Activated CD8-positive, alpha-beta T cell treated with anti-CD3 and anti-CD28 coated beads for 36 hours (primary cell): ENCODE measurements at places on chromosomes 4 and X. TPM values are rescaled to one million over a fixed set of nuclear protein-coding genes. Genes with fewer than 3 reads are reported as not detected.

Gene PABPC1L2B
- total RNA-seq: not detected

DNA sequence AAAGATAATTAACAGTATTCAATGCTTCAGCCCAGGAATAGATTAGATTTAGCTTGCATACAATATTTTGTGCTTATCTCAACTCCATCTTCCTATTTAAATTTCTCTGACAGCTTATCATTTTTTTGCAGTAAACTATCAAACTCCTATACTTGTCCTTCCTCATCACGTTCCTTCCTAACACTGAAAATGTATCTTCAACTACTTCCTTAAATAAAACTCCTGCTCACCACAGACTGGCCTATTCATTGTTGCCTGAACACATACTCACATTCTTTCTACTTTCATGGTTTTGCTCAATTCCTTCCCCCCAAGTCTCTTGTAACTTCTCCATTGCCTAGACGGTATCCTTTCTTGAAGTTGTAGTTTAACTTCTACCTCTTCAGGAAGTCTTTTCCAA, 28.5 kb upstream of the PTPN13 start:
- H3K4me1 ChIP-seq: no peaks in the 10 kb centered on the region
- no peak overlapping the region for H3K4me3 ChIP-seq
- H3K36me3 ChIP-seq: no peaks in the 10 kb centered on the region
- no peak for DNase-seq

Gene MRFAP1
- 106 TPM for total RNA-seq

DNA sequence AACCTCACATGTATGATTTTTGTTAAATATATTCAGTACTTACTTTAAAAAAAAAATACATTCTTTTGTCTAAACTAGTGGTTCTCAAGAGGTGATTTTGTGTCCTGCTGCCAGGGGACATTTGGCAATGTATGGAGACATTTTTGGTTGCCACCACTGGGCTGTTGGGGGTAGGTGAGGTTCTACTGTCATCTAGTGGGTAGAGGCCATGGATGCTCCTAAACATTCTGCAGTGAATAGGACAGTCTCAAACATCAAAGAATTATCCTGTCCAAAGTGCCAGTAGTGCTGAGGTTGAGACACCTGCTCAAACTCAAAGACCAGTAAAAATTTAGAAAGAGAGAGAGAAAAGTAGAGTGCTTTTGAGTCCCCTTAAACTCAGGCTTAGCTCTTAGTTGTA, 32.9 kb upstream of the PGM2 start:
- no peaks in the 10 kb centered on the region for H3K27me3 ChIP-seq
- no peak overlapping the region for H3K27ac ChIP-seq
- peak; percentile 25 for DNase-seq
- H3K36me3 ChIP-seq: no peaks in the 10 kb centered on the region
- no peaks in the 10 kb centered on the region for H3K4me1 ChIP-seq
- H3K4me3 ChIP-seq: no peak overlapping the region

DNA sequence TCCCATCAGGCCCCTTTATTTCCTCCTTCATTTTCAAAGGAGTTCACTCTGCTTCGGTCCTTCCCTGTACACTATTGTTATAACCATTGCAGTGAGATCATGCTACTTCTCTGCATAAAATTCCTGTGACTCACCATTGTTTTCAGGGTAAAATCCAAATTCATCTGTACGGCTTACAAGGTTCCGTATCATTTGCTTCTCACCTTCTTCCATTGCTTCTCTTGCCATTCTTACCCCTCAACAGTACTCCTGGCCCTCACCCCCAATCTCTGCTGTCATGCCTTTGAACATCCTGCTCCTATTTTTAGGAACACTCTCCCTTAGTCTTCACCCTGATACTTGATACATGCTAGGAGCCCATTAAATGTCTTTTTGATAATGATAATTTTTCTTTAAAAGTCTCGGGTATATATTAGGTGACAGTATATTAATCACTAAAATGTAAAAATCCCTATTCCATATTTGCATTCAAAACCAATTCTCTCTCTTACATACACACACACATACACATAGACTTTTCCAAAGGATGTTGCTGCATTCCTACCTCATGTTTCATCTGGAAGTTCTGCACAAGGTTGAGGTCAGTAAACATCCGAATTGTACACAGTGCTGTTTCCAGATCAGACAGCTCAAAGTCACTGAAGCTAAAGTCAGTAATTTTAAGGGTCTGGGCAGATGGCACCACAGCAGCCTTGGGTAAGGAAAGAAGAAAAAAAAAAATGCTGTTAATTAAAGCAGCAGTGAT, 103.4 kb downstream of the PDE5A start:
- no peak overlapping the region for H3K27ac ChIP-seq
- H3K36me3 ChIP-seq: peaks cover 6% of the 10 kb centered on the region
- no peaks in the 10 kb centered on the region for H3K27me3 ChIP-seq

GRCh38 chr4:186918466-186918865, 194.8 kb upstream of the FAT1 start:
- DNase-seq: no peak
- no peak overlapping the region for H3K4me3 ChIP-seq
- no peak overlapping the region for H3K27ac ChIP-seq
- no peaks in the 10 kb centered on the region for H3K27me3 ChIP-seq
- H3K4me1 ChIP-seq: no peaks in the 10 kb centered on the region

GRCh38 chr4:149718500-149718899, 97.1 kb downstream of the IQCM start:
- DNase-seq: no peak
- no peak overlapping the region for H3K27ac ChIP-seq
- no peaks in the 10 kb centered on the region for H3K27me3 ChIP-seq

- DNase-seq: no peak
- no peak overlapping the region for H3K4me3 ChIP-seq
- peaks cover 5% of the 10 kb centered on the region for H3K27me3 ChIP-seq
- no peaks in the 10 kb centered on the region for H3K4me1 ChIP-seq
- H3K36me3 ChIP-seq: no peaks in the 10 kb centered on the region
These were observed 441.2 kb upstream of the NR3C2 start for GRCh38 chr4:148883435-148883834.

Gene IL21
- total RNA-seq: 0.09 TPM

GRCh38 chrX:130878350-130879341, 24.4 kb downstream of the ENOX2 start:
- no peaks in the 10 kb centered on the region for H3K27me3 ChIP-seq
- H3K27ac ChIP-seq: no peak overlapping the region
- no peak for DNase-seq

GRCh38 chrX:118503260-118504041, 7.8 kb downstream of the DOCK11 start:
- H3K4me3 ChIP-seq: peak overlapping the region; percentile 67
- no peak for DNase-seq
- H3K36me3 ChIP-seq: peaks cover 16% of the 10 kb centered on the region
- H3K27ac ChIP-seq: peak overlapping the region; percentile 97
- H3K27me3 ChIP-seq: no peaks in the 10 kb centered on the region
- peaks cover 62% of the 10 kb centered on the region for H3K4me1 ChIP-seq

GRCh38 chr4:173328236-173328901, 5.8 kb downstream of the HMGB2 start:
- H3K27me3 ChIP-seq: no peaks in the 10 kb centered on the region
- H3K36me3 ChIP-seq: peaks cover 44% of the 10 kb centered on the region
- no peak for DNase-seq
- H3K4me1 ChIP-seq: peaks cover 13% of the 10 kb centered on the region
- H3K27ac ChIP-seq: no peak overlapping the region

Gene RHOXF2B
- total RNA-seq: not detected

DNA sequence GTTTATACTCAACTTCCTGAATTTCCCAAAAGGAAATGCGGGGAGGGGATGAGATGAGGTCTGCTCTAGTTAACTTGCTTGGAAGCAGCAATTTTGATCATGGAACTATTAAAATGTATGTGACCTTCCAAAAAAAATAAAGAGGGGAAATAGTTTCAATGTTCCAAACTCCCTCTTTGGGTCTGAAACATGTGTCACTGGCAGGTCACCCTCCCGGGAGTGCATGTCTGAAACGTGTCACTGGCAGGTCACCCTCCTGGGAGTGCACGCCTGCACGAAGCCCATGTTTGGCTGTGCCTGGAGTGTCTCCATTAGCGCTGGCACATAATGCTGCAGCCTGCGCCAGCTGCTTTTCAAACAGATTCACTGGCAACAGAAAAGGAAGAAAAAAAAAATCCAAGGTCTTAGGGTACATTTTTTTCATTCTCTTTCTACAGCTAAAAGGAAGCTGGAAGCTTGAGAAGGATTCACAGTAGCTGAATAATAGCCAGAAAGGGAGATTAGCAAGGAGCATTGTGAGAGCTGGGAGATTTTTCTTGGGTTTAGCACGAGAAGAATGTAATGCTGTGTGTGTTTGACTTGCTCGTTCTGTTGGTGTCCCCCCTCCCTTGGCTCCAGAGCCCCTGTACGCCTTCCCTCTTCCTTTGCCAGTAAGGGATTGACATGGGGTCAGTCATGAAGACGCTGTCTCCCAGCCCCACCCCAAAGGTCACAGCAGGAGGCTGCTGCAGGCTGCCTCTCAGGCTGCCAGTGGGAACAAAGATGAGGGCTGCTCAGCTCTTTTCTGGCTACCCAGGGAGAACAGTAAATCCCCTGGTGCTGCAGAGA, 39.2 kb upstream of the TLR3 start:
- no peak for DNase-seq
- H3K27ac ChIP-seq: no peak overlapping the region
- peaks cover 16% of the 10 kb centered on the region for H3K27me3 ChIP-seq
- no peak overlapping the region for H3K4me3 ChIP-seq
- H3K36me3 ChIP-seq: no peaks in the 10 kb centered on the region
- H3K4me1 ChIP-seq: no peaks in the 10 kb centered on the region

Gene SUPT20HL2
- total RNA-seq: not detected

GRCh38 chr4:186808630-186809018, 85.0 kb upstream of the FAT1 start:
- no peaks in the 10 kb centered on the region for H3K4me1 ChIP-seq
- no peaks in the 10 kb centered on the region for H3K36me3 ChIP-seq
- H3K27ac ChIP-seq: no peak overlapping the region
- no peaks in the 10 kb centered on the region for H3K27me3 ChIP-seq
- peak; percentile 7 for DNase-seq

- peak; percentile 69 for DNase-seq
- no peaks in the 10 kb centered on the region for H3K27me3 ChIP-seq
- peaks cover 64% of the 10 kb centered on the region for H3K4me1 ChIP-seq
- H3K4me3 ChIP-seq: peak overlapping the region; percentile 90
- peak overlapping the region; percentile 93 for H3K27ac ChIP-seq
These were observed 1.7 kb downstream of the CTBP1 start for GRCh38 chr4:1246901-1247863.

DNA sequence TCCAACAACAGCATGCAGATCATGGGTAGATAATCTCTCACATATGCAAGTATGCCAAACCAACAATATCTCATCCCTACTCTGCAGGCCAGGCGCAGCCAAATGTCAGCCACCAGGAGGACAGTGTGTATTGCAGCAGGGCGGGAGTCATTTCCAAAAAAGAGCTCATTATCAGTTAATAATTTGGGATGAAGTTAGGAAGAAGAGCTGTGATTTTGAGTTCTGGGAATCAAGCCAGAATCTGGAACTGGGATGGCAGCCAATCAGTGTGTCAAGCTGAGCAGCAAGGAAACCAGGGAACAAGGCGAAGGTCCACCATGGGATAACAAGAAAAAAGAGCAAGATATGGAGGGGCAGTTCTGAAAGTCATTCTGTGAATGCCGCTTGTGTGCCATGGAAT, 88.2 kb upstream of the CAMK2D start:
- H3K27ac ChIP-seq: no peak overlapping the region
- no peaks in the 10 kb centered on the region for H3K36me3 ChIP-seq
- H3K4me3 ChIP-seq: no peak overlapping the region
- peaks cover 3% of the 10 kb centered on the region for H3K4me1 ChIP-seq

Gene RASL11B
- 0.29 TPM for total RNA-seq

GRCh38 chrX:30278365-30278764, 30.8 kb downstream of the NR0B1 start:
- no peak overlapping the region for H3K4me3 ChIP-seq
- no peak overlapping the region for H3K27ac ChIP-seq
- H3K4me1 ChIP-seq: no peaks in the 10 kb centered on the region
- DNase-seq: no peak
- H3K36me3 ChIP-seq: no peaks in the 10 kb centered on the region

GRCh38 chrX:9433596-9433995, 31.3 kb upstream of the TBL1X start:
- no peaks in the 10 kb centered on the region for H3K4me1 ChIP-seq
- H3K4me3 ChIP-seq: no peak overlapping the region
- no peaks in the 10 kb centered on the region for H3K27me3 ChIP-seq
- no peak overlapping the region for H3K27ac ChIP-seq
- DNase-seq: no peak

DNA sequence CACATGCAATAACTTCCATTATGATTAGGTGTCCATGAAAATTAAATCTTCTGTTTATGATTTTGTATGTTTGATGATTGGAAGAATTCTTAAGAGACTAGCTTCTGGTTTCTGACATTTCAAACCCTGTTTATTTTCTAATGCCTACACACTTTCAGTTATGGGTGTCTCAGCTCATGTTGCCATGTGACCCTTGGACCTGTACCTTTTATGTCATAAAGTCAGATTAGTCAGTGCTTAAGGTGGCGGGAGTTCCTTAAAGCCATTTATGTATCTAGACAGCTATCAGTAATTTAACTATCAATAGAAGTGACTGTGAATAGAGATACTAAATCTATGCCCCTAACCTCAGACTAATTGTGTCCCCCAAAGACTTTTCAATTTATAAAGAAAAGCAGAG, 155.6 kb downstream of the GBA3 start:
- H3K36me3 ChIP-seq: no peaks in the 10 kb centered on the region
- H3K27ac ChIP-seq: no peak overlapping the region

DNA sequence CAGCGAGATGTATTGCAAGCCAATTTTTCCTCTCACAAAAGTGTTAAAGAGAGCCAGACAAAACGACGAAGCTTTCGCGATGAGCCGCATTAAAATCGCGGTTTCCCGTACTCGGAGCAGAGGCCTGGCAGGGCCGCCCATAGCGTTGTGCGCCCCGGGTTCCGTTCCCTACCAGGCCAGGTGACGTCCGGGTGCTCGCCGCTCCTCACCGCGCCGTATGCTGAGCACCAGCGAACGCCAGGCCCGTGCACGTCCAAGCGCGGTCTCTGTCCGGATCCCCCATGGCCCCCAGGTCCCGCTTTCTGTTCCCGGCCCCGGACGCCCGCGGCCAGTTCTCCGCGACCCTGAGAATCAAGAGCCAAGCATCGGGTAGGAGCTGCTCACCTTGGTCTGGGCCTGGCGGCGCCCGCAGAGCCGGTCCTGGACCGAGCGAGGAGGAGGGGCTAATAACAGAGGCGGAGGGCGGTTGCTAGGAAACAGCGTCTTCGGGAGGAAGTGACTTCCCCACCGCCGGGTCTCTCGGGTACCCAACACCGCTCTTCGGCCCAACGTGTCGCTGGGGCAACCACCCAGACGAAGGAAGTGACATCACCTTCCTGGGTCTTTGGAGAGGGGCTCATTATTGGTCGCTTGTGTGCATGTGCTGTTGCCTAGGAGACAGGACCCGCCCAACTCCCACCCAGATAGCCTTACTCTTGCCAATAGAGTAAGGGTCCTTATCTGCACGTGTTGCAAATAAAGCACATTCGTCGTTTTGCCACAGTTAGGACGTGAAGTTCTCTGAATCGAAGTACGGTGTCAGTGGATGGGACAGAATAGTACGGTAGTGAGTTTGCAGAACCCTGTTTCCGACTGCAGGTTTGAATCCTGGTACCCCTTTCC, at the start of gene MAP9:
Gene MAP9, minus strand, starts transcription at position 579 of the 882 bp plus-strand sequence. CDS start 1,115 bp downstream, outside the sequence.
- no peaks in the 10 kb centered on the region for H3K27me3 ChIP-seq
- H3K27ac ChIP-seq: peak within 1 kb of the TSS; percentile 90
- H3K4me1 ChIP-seq: peaks cover 18% of the 10 kb centered on the region
- H3K4me3 ChIP-seq: peak within 1 kb of the TSS; percentile 82
- peak; percentile 95 for DNase-seq
- H3K36me3 ChIP-seq: peaks cover 3% of the 10 kb centered on the region

Gene MSANTD1
- total RNA-seq: 0.43 TPM
